Right cardiac atrium (tissue), 5 donors: ENCODE measurements at places on chromosomes 1 and 21.
A peak's percentile ranks its signal among the peaks of the same experiment; 100 is the strongest.

GRCh38 chr1:171139890-171140289 lies 45.2 kb upstream of the FMO2 start:
- DNase-seq: no peak

- peak; percentile 57 for DNase-seq
Observed at GRCh38 chr1:231315887-231316286, 21.8 kb downstream of the EXOC8 start.

DNA sequence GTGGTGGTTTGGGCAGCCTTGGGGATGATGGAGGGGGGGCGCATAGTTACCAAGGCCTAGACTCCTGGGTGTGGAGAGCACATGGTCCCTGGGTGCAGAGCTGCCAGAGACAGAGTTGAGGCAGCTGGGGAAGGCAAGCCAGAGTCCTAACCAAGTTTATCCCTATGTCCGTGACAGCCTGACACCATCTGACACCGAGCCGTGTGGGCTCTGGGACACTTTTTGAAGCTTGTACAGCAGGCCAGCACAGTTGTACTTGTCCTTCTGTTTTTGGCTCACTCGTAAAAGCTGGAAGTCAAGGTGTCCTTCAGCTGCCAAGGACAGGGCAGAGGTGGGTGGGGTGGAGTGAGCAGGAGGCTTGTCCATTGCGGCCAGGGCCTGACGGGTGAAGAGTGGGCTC lies 28.5 kb downstream of the SLC26A9 start:
- DNase-seq: peak; percentile 73

DNA sequence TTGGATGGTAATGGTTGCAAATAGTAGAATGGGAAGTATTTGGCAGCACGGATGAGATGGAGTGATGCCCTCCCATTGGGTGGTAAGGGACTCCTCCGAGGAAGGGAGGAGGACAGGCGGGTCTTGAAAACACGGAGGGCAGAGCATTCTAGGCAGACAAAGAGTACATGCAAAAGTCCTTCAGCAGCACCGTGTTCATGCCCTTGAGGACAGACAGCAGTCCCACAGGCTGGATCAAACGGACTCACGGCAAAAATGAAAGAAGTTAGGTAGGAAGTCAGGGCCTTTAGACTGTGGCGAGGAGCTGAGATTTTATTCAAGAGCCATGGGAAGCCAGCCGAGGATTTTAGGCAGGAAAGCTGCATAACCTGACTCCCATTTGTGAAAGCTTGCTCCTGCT lies 253.9 kb downstream of the RHOU start:
- no peak for DNase-seq

GRCh38 chr1:61287734-61288133 lies 205.4 kb downstream of the NFIA start:
- DNase-seq: no peak

DNA sequence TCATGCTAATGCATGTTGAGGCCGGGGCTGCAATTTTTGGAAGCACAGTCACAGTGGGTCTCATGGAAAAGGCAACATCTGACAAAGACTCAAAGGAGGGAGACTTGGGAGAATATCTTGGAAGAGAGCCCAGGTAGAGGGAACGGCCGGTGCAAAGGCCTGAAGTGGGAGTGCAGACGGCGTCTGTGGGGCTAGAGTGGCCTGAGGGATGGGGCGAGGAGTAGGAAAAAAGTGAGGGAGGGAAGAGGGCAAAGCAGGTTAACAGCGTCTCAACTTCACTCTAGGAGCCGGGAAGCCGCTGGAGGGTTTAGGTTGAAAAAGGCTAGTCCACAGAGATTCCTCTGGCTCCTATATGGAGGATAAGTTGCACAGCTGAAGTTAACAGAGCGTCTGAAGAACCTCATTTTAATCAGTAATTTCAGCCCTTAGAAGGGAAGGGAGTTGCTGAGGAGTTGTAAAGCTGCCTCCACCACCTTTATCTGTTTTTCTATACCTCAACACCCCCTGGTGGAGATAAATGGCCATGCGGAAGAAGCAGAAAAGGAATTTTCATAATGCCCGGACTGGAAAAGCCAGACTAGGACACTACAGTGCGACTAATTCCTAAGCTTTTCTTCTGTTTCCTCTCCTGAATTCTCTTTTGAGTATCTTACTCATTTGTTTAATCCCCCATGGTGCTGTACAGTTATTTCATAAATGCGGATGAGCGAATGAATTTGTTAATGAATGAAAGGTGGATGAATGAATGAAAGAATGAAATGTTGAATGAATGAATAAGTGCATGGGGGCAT lies 78.7 kb upstream of the ZNF281 start:
- no peak for DNase-seq

- DNase-seq: no peak
Observed at GRCh38 chr1:5647234-5647633, 345.0 kb downstream of the NPHP4 start.
